Smooth muscle cell of bladder (primary cell): ENCODE measurements at places on chromosomes 4 and X. TPM values are rescaled to one million over a fixed set of nuclear protein-coding genes. Genes with fewer than 3 reads are reported as not detected.

The MAGEA2B gene
- total RNA-seq: not detected in 2 replicates

The ATOH1 gene
- not detected in 2 replicates for total RNA-seq

The GPR34 gene
- not detected in 2 replicates for total RNA-seq

The IGSF1 gene
- total RNA-seq: not detected in 2 replicates

The PORCN gene
- total RNA-seq: 10.0 and 11.1 TPM in 2 replicates

The POU3F4 gene
- not detected in 2 replicates for total RNA-seq
